Stimulated activated CD8-positive, alpha-beta memory T cell treated with anti-CD3 and anti-CD28 coated beads, Interleukin-4, amount 100 ng/mL, for 4 hours (primary cell): ENCODE measurements at places on chromosomes 2 and 18.

- no peak for DNase-seq
Observed at GRCh38 chr2:56473524-56473923, 289.7 kb downstream of the CCDC85A start.

GRCh38 chr2:50347358-50348044 is 684.4 kb downstream of the NRXN1 start:
- DNase-seq: no peak

GRCh38 chr2:23617167-23617810 is 232.3 kb downstream of the KLHL29 start:
- no peak for DNase-seq

DNA sequence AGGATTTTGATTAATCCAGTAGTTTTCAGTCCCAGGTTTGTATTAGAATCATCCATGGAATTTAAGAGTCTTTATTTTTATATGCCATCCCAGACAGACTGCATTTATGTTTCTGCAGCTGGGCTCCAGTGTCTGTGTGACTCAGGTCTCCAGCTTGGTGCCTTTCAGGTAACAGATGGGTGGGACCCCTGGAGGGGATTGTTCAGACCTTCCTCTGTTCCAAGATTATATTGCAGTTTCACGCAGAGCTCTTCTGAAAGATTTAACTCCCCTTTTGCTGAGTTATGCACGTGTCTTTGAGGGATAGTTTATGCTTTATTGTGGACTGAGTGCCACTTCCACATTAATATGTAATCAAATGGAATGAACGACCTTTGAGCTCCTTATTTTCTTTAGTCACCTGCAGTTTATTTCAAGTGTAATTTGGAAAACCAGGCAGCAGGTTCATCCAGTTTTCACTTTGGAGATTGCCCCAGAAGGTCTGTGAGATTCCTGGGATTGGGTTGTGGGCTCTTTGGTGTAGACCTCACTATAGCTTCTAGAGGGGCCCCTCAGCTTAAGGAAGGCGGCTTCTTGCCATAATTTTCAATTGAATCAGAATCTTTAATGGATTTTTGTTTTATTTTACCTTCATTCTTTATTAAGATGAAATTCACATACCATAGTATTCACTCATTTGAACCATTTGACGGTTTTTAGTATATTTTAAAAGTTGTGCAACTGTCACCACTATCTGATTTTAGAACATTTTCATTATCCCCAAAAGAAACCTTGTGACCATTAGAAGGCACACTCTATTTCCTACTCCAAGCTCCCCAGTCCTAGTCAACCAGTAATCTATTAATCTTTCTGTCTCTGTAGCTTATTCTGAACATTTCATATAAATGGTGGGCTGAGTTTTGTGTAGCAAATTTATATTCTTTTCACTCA is 135.0 kb downstream of the WDSUB1 start:
- no peak for DNase-seq

- DNase-seq: no peak
Observed at GRCh38 chr2:20573620-20574422, 77.1 kb downstream of the HS1BP3 start.

- no peak for DNase-seq
Observed at GRCh38 chr2:78353168-78353567, 672.3 kb upstream of the REG3G start.

- no peak for DNase-seq
Observed at GRCh38 chr2:201363857-201364560, 6.9 kb upstream of the FLACC1 start.

DNA sequence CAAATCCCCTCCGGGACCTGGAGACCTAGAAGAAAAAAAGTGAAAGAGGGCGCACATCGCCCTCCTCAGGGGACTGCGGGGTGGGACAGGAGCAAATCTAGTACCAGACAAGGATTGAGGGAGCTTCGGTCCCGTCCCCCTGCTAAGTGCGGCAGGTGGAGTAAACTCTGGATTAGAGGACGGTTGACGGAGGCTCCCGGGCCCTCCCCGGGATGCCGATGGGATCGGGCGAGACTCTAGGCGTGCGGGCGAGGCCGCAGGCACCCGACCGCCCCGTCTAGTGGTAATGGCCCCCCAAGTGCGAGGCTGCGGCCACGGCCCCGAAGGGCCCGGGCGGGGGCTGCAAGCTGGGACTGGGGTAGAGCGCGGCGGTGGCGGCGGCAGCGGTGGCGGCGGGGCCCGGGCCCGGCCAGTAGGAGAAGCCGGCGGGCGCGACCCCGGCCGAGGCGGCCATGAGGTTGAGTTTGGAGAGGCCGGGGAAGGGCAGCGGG is 3.5 kb downstream of the FEV start:
- DNase-seq: no peak

- DNase-seq: no peak
Observed at GRCh38 chr2:174606336-174606735, 8.7 kb upstream of the WIPF1 start.

DNA sequence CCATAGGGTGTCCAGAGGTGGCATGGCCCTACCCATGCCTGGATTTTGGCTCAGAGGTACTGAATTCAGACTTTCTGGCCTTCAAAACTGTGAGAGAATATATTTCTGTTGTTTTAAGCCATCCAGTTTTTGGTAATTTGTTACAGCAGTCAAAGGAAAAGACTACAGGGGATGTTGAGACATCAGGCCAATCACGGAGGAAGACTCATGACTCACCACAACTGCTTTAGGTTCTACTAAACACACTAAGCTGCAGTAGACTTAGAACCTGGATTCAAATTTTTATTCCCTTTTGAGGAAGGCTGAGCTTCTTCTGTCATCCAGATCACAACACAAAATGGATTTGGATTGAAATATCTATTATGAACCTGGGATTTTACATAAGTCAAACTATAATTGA is 12.0 kb upstream of the C2orf66 start:
- DNase-seq: no peak

DNA sequence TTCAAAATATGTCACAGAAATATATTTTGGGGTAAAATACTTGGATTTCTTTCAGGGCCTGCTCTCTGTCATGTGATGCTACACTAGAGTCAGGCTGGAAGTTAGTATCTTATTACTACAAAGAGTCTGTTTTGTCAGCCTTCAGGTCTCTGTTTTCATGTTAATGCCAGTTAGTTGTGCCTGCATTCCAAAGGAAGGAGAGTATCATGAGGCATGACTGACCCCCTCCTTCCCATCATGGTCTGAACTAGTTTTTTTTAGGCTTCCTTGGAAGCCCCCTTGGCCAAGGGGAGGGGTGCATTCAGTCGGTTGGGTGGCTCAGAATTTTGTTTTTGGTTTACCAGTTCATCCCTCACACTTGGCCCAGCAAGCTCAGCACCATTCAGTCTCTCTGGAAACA is 318.0 kb downstream of the ALK start:
- no peak for DNase-seq

DNA sequence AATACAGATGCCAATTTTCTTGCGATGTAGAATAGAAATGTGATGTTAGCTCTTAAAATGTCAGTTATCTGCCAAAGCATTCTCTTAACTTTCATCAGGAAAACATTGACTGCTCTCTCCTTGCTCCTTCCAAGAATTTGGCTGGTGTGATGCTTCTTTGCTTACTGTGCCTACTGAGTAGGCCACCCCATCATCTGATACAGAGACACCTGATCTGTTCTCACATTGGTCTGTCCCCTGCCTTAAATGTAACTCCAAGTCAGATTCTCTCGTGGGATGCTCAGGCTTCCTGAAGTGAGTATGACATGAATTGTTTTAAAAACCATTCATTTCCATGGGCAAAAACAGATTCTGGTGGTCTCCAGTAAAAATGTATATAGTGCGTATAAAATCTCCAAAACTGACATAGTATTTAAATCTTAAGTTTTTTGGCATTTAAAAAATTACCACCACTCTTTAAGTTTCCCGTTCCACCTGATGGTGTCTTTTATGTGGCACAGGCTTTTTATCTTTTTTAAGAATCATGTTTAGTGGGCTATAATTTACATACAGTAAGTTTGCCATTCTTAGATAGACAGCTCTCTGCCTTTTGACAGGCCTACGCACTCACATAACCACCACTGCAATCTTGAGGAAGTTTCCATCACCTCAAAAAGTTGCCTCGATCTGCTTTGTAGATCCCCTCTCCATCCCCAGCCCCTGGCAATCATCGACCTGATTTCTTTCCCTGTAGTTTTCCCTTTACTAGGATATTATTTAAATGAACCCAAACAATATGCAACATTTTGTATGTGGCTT is 36.6 kb downstream of the UBE2F start:
- no peak for DNase-seq

GRCh38 chr2:117958186-117958585 is 55.7 kb downstream of the CCDC93 start:
- no peak for DNase-seq

GRCh38 chr2:5834501-5834900 is 142.3 kb downstream of the SOX11 start:
- no peak for DNase-seq

GRCh38 chr18:2969695-2970094 is 43.2 kb downstream of the LPIN2 start:
- DNase-seq: no peak
